ENCODE measurements at places on chromosomes 4 and X.

DNA sequence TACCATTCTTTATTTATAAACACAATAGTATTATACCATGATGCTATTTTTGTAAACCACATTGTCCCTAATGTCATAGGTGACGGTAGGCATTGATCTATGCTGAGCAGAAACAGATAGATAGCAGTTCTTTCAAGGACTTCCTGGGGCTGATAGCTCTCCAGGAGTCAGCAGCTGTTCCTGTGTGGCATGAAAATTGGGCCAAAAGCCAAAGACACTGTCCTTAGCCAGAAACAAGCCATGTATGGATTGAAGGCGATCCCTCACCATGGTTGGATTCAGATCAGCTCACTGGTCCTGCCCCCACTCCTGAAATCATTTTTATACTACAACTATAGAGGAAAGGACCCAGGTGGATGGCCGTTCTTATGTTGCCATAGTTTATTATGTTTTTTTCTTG, 53.6 kb downstream of the DDX60 start:
- DNase-seq = no peak

- DNase-seq = no peak
These were observed 16.0 kb downstream of the CLOCK start for GRCh38 chr4:55530691-55531090.

DNA sequence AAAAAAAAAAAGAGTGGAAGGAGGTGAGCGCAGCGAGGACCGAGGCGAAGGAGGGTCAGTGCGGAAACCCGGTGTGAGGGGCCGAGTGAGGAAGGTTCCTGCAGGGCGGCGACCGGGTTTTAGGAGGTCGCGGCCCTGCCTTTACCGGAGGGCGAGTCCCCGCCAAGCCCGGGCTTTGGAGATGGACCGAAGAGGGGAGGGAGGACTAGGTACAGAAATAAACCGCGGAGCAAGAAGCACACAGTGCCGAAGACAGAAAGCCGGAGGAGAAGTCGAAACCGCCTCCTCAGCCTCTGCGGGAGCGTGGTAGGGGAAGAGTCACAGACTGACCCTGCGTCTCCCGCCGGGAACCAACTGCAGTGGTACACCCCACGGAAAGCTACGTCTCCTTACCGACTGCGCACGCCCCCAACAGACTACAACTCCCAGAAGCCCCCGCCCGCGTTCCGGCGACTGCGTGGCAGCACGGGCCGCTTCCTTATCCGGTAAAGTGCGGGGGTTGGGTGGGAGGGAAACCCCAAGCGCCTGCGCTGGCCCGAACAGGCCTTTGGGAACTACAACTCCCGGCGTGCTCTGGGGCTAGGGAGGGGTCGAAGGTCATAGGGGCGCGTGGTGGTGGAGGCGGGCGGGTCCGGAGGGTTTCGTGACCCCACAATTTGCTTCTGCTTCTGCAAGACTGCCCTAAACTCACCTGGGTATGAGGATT, at the start of gene NFXL1:
Gene NFXL1 (minus strand): TSS at position 364 of the 706 bp plus-strand sequence. CDS start 380 bp downstream, outside the sequence.
- DNase-seq = peak; percentile 93

- DNase-seq = no peak
These were observed 561.4 kb downstream of the ZIC3 start for GRCh38 chrX:138127314-138127713.

- no peak for DNase-seq
These were observed 89.7 kb downstream of the PDHA2 start for GRCh38 chr4:95929448-95930064.

- DNase-seq = no peak
These were observed 129.7 kb downstream of the CFAP299 start for GRCh38 chr4:80465238-80465637.

DNA sequence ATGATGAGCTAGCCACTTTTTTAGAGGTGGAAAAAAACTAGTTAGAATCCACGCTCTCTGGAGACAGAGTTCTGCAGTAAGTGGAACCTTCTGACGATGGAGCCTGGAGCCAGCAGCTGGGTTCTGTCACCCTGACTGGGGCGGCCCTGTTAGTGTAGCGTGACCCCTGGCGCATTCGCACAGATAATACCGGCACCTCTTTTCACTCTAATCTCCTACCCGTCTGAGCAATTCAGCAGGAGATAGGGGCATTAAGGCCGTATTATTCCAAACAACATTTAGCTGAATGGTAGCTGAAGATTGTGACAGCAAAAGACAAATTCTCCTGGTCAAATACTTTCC, 292.6 kb downstream of the FBXO8 start:
- DNase-seq = no peak

GRCh38 chr4:129344058-129344457, 248.1 kb downstream of the C4orf33 start:
- DNase-seq = no peak

- no peak for DNase-seq
These were observed 54.9 kb downstream of the USP46 start for GRCh38 chr4:52604215-52604614.

DNA sequence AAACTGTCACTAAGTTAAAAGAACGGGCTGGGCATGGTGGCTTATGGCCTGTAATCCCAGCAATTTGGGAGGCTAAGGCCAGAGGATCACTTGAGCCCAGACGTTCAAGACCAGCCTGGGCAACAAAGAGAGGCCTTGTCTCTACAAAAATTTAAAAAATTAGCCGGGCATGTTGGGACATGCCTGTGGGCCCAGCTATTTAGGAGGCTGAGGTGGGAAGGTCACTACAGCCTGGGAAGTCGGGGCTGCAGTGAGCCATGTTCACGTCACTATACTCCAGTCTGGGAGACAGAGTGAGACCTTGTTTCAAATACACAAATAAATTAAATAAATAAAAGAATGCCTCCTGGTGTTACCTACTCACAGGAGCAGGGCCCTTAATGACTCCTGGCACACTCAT, 69.5 kb downstream of the APBB2 start:
- no peak for DNase-seq

GRCh38 chr4:180449395-180449956, 1793.7 kb upstream of the TENM3 start:
- no peak for DNase-seq
